ENCODE measurements at places on chromosomes 5 and 9. TPM values are rescaled to one million over a fixed set of nuclear protein-coding genes. Genes with fewer than 3 reads are reported as not detected.

- no peak overlapping the region for H3K27ac ChIP-seq
- H3K27me3 ChIP-seq, result no peaks in the 10 kb centered on the region
- H3K36me3 ChIP-seq, result no peaks in the 10 kb centered on the region
- H3K4me3 ChIP-seq, result no peak overlapping the region
- no peak for DNase-seq
- peaks cover 8% of the 10 kb centered on the region for H3K4me1 ChIP-seq
Measured at GRCh38 chr5:38931731-38932130, 85.9 kb downstream of the OSMR start.

DNA sequence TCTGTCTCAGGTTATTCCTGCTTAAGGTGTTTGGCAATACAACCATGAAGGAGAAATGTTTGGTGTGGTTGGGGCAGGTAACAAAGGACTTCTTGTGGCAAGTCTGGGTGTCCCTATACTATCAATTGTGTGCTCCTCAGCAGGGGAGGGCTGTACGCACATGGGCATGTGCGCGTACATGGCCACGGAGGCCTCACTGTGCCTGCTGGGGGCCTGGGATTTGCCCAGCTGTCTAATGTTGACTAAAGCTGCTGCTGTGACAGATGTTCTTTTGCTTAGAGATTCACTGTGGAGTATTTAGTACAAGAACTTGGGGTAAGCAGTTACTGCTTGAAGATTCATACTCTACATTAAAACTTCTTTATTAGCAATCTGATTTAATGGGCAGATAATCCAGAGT is 97.5 kb downstream of the HSPA4 start:
- no peaks in the 10 kb centered on the region for H3K4me1 ChIP-seq
- no peak overlapping the region for H3K27ac ChIP-seq
- H3K27me3 ChIP-seq, result peaks cover 20% of the 10 kb centered on the region
- no peak overlapping the region for H3K4me3 ChIP-seq

DNA sequence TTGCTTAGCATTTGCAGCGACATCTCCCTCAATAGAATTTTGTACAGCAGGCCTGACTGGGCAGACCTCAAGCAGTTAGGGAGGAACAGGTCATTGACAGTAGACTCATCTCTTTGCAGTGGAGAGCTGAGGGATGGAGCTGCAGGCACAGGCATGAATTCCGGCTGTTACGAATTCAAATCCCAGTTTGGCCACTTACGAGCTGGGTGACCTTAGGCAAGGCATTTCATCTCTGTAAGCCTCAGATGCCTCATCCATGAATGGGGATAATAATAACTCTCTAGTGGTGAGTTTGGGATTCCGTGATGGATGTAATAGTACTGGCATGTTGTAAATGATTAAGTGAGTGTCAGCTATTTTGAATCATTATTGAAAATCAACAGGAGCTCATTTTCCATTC is 195.3 kb downstream of the SEMA6A start:
- no peak for DNase-seq
- H3K4me3 ChIP-seq, result no peak overlapping the region
- no peaks in the 10 kb centered on the region for H3K36me3 ChIP-seq
- no peaks in the 10 kb centered on the region for H3K27me3 ChIP-seq
- H3K27ac ChIP-seq, result no peak overlapping the region
- H3K4me1 ChIP-seq, result no peaks in the 10 kb centered on the region

GRCh38 chr5:113176734-113177133 is 200.1 kb downstream of the DCP2 start:
- peaks cover 4% of the 10 kb centered on the region for H3K27me3 ChIP-seq
- no peaks in the 10 kb centered on the region for H3K36me3 ChIP-seq
- DNase-seq, result no peak
- no peak overlapping the region for H3K4me3 ChIP-seq
- no peak overlapping the region for H3K27ac ChIP-seq

- H3K27ac ChIP-seq, result no peak overlapping the region
- peak; percentile 43 for DNase-seq
- H3K27me3 ChIP-seq, result peaks cover 5% of the 10 kb centered on the region
- H3K4me3 ChIP-seq, result no peak overlapping the region
- no peaks in the 10 kb centered on the region for H3K4me1 ChIP-seq
Measured at GRCh38 chr9:107246259-107247254, 36.5 kb upstream of the RAD23B start.

DNA sequence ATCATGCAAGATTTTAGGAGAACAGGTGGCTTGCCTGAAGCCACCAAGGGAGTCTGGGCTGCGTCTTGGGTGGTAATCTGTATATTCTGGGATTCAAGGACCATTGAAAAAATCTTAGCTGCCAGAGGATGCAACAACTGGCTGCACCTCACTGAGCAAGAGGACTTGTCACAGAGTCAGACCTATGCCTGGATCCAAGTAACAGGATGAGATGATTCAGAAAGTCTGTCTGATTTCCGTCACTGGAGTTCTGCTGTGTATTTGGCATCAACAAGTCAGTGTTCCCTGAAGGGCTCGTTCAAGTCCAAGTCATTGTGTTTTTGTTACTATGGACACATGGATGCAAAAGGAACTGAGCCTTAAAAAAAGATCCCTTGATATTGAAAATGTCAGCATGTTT is 37.8 kb upstream of the CARTPT start:
- no peak overlapping the region for H3K27ac ChIP-seq
- peaks cover 11% of the 10 kb centered on the region for H3K27me3 ChIP-seq
- no peaks in the 10 kb centered on the region for H3K36me3 ChIP-seq
- no peak overlapping the region for H3K4me3 ChIP-seq
- no peaks in the 10 kb centered on the region for H3K4me1 ChIP-seq

DNA sequence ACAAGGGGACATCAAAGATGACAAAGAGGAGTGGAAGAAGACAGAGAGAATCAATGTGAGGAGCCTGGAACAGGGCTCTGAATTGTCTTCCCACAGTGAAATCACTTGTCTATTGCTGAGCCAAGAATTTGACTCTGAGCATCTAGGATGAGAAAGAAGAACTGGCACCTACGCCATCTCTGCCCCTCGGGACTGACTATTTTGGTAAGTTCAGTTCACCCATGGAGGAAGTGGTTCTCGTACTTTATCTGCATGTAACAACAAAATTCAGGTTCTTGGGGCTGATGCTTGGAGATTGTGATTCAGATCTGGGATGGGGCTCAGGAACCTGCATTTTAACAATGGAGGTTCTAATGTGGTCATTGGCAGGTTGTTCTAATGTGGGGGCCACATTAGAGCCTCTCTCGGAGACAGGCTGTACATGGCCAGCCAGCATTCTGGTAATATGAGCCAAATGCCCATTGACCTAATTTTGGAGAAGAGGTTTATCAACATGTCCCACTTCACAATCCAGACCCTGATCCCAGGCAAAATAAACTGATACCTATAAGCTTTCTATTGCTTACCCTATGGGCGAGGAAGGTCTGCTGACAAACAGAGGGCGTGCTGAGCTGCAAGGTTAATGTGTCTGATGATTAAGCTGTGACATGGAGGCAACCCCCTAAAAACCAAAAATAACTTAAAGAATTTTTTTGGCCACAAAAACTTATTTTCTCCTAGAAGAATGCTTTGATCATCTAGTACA is 2.7 kb upstream of the IL12B start:
- peaks cover 9% of the 10 kb centered on the region for H3K27me3 ChIP-seq
- H3K27ac ChIP-seq, result no peak overlapping the region
- H3K4me1 ChIP-seq, result peaks cover 6% of the 10 kb centered on the region

- H3K4me1 ChIP-seq, result no peaks in the 10 kb centered on the region
- DNase-seq, result no peak
- H3K36me3 ChIP-seq, result no peaks in the 10 kb centered on the region
- no peak overlapping the region for H3K4me3 ChIP-seq
Measured at GRCh38 chr5:10914741-10915480, 153.9 kb upstream of the DAP start.

GRCh38 chr5:19256036-19256435 is 732.0 kb downstream of the CDH18 start:
- no peak overlapping the region for H3K4me3 ChIP-seq
- no peaks in the 10 kb centered on the region for H3K4me1 ChIP-seq
- no peak overlapping the region for H3K27ac ChIP-seq
- H3K36me3 ChIP-seq, result no peaks in the 10 kb centered on the region
- no peaks in the 10 kb centered on the region for H3K27me3 ChIP-seq

DNA sequence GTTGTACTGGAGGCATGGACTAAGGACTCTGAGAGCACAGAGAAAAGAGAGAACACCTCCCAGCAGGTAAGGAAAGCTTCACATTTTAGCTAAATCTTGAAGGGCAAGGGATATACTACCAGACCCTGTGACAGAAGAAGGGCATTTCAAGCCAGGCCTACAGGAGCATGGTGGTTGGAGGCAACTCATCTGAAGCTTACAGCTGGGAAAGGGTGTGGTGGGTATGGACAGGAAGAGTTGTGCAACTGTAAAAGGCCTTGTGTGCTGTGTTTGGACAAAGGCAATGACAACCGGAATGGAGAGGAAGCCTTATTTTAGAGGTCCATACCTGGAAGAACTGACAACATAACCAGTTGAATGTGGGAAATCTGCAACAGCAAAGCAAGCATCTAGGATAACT is 31.2 kb downstream of the NIPSNAP3B start:
- H3K36me3 ChIP-seq, result no peaks in the 10 kb centered on the region
- DNase-seq, result no peak
- H3K4me3 ChIP-seq, result no peak overlapping the region
- H3K4me1 ChIP-seq, result peaks cover 11% of the 10 kb centered on the region
- no peak overlapping the region for H3K27ac ChIP-seq

GRCh38 chr9:18061856-18062255 is 412.1 kb upstream of the ADAMTSL1 start:
- H3K36me3 ChIP-seq, result no peaks in the 10 kb centered on the region
- no peak overlapping the region for H3K4me3 ChIP-seq
- no peak for DNase-seq
- no peaks in the 10 kb centered on the region for H3K27me3 ChIP-seq

DNA sequence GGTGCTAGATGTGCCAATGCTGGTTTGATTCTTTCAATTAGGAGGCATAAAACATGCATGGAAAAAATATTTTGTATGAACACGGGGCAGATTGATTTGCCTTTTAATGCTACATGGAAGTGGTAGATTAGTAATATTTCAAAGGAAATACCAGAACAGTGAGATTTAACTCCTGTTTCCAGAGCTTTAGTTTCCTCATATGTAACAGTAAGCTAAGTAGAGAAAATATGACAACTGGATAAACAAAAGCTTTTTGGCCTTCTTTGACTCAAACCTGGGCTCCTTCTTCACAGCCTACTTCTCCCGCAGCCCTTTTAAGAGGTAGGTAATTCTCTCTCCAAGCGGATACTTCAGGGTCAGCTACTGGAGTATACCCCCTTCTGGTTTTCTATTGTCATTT is 254.2 kb upstream of the TRPC7 start:
- no peak overlapping the region for H3K4me3 ChIP-seq
- DNase-seq, result no peak
- no peaks in the 10 kb centered on the region for H3K36me3 ChIP-seq
- no peaks in the 10 kb centered on the region for H3K4me1 ChIP-seq
- H3K27me3 ChIP-seq, result no peaks in the 10 kb centered on the region
- H3K27ac ChIP-seq, result peak overlapping the region; percentile 14

DNA sequence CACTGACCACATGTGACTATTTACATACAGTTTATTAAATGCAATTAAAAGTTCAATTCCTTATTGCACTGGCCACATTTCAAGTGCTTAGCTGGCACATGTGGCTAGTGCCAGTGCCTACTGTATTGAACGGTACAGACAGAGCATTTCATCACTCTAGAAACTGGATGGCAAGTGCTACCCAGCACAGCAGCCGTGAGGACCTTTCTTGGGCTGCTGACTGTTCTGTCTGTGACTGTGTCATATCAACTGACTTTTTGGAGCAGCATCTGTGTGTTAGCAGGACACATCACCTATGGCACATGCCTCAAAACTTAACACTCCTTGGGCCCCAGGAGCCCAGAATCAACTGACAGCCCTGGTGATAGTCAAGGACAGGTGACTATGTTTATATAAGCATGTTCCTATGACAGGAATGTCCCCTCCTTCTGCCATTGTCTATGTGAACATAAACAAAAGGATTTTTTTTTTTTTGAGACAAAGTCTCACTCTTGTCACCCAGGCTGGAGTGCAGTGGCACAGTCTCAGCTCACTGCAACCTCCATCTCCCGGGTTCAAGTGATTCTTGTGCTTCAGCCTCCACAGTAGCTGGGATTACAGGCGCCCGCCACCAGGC is 8.9 kb downstream of the IRF1 start:
- H3K4me3 ChIP-seq, result no peak overlapping the region
- no peaks in the 10 kb centered on the region for H3K27me3 ChIP-seq
- no peak for DNase-seq
- H3K36me3 ChIP-seq, result peaks cover 38% of the 10 kb centered on the region
- H3K27ac ChIP-seq, result no peak overlapping the region

- H3K27ac ChIP-seq, result no peak overlapping the region
- H3K27me3 ChIP-seq, result peaks cover 18% of the 10 kb centered on the region
- H3K36me3 ChIP-seq, result no peaks in the 10 kb centered on the region
- H3K4me3 ChIP-seq, result no peak overlapping the region
Measured at GRCh38 chr5:68953875-68954617, 139.8 kb upstream of the SLC30A5 start.

GRCh38 chr5:126858441-126858840 is 81.5 kb downstream of the LMNB1 start:
- no peak overlapping the region for H3K4me3 ChIP-seq
- H3K4me1 ChIP-seq, result 0 out of 3 replicates have a peak, but pooled peaks cover 5% of the 10 kb centered on the region
- H3K27ac ChIP-seq, result no peak overlapping the region
- DNase-seq, result no peak

- H3K36me3 ChIP-seq, result no peaks in the 10 kb centered on the region
- no peak overlapping the region for H3K27ac ChIP-seq
- DNase-seq, result no peak
- H3K27me3 ChIP-seq, result no peaks in the 10 kb centered on the region
- H3K4me3 ChIP-seq, result no peak overlapping the region
Measured at GRCh38 chr5:57825031-57825686, 342.5 kb upstream of the ACTBL2 start.

DNA sequence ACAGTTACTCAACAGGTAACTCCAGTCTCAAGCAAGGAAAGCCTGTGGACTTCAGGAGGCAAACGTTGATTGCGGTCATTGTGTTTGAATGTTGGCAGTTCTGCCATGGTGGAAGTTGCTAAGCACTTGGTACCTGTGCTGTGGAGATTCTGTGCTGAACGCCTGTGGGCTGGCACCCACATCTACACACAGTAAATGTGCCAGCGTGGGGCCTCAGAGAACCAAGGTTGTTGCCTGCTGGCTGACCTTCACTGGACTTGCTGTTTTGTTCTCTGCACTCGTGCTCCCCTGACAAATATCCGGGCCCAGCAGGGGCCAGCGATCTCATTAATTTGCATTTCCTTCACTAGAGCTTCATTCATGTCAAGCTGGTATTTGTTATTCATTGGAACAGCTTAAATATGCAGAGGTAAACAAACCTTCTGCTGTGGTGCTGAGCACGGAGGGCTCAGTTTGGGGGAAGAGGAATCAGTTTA is 141.8 kb downstream of the PRKACG start:
- H3K27ac ChIP-seq, result no peak overlapping the region
- DNase-seq, result no peak
- H3K4me3 ChIP-seq, result no peak overlapping the region
- no peaks in the 10 kb centered on the region for H3K36me3 ChIP-seq

Gene SLC31A1
- 25.9 TPM for total RNA-seq

Gene PDZD2
- total RNA-seq, result 0.13 TPM

Gene SYNPO
- 0.36 TPM for total RNA-seq

Gene DBH
- total RNA-seq, result not detected

Gene PCA3
- total RNA-seq, result not detected

Gene GNA14
- not detected for total RNA-seq

Gene PCYOX1L
- total RNA-seq, result 8.0 TPM

Gene DPP7
- 322 TPM for total RNA-seq

Gene TRIM14
- total RNA-seq, result 41.0 TPM

Measured in K562 (cell line).